ENCODE measurements at places on chromosomes 4 and X.

- peak; percentile 20 for DNase-seq
Measured at GRCh38 chr4:36386691-36387090, 105.3 kb downstream of the DTHD1 start.

- DNase-seq, result no peak
Measured at GRCh38 chr4:166078955-166079354, 205.9 kb downstream of the TLL1 start.

DNA sequence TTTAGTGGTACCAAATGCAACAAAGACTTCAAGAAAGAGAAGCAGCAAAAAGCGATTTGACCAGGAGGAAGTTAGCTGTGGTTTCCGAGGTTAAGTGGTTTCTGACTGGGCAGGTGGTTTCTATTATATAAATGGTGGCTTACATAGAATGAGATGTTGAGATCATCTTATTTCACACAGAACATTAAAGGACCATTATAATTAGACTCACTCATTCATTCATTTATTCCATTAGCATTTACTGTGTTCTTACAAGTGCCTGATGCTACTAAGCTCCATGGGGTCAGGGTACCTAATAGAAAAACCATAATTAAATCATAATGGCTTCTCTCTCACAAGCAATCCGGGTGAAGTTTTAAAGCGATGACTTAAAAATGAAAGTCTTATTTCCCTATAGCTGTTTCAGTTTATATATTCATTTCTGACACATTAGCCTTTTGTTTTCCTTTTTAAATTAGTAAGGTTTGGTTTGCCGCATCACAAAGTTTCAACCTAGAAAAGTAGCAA is 10.6 kb downstream of the TSPAN6 start:
- DNase-seq, result no peak

GRCh38 chrX:11437642-11438379 is 144.6 kb downstream of the AMELX start:
- no peak for DNase-seq

DNA sequence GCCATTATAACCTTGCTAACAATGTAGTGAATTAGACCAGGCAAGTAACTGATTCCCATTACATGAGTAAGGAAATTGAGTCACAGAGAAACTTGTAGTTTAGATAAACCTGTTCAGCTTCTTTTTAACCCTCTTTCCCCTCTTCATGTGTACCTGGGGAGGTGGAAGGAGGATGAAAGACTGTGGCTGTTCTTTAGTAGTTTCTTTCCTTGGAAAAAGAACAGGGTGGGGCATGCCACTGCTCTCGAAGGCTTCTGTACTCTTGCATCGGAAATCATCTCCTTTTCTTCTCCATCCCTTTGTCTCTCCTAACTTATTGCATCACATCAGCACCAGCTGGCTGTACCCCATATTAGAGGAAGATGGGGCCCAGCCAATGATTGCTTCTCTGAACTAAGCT is 171.4 kb downstream of the PPARGC1A start:
- no peak for DNase-seq

DNA sequence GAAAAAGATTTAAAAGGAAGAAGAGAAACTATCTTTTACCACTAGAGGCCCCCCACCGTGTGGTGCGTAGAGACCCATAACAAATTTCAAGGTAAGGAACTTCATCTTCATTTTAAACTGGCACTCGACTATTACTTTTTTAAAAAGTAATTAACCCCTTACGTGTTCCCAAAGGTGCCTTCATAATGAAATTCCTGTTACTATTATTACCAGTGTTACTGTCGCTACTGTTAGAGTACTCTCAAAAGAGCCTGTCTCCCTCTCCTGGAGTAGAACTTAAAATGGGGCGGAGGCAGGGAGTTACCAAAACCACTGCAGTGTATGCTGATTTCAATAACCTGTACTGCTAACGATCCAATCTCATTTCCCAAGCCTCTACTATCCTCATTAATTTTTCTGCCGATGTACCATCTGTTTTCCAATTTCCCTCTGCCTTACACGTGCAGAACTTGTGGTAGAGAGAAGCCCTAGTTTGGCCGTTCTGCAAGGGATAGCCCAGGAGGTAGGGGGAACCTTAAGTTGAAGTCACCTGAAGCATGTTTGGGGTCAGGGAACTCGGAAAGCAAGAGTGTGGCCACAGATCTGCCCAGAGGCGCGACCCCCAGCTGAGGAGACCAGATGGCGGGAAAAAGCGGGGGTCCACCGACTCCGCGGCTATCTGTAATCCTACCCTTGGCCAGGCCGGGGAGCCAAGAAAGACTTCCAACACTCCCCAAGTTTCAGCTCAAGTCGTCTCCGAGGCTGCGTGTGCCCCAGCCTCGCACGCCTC is 720 bp upstream of the STK26 start:
- DNase-seq, result no peak

GRCh38 chr4:139986106-139986505 is 167.9 kb downstream of the MAML3 start:
- DNase-seq, result no peak

DNA sequence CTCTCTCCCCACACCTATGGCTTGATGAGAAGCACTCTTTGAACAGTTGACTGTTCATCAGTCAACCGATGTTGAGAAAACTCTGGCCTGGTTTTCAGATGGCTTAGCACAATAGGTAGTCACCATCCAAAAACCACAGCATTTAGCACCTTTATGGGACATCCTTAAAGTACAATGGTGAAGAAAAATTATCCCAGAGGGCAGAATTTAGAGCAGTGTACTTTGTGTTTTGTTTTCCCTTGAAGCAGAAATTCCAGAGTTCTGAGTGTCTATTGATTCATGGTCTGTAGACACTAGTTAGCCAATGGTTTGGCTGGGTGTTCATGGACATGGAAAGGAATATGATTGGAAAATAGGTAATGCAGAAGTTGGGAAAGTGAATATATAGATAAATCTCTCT is 487.0 kb downstream of the PDHA2 start:
- DNase-seq, result no peak

- no peak for DNase-seq
Measured at GRCh38 chr4:177266506-177266905, 43.2 kb upstream of the NEIL3 start.

DNA sequence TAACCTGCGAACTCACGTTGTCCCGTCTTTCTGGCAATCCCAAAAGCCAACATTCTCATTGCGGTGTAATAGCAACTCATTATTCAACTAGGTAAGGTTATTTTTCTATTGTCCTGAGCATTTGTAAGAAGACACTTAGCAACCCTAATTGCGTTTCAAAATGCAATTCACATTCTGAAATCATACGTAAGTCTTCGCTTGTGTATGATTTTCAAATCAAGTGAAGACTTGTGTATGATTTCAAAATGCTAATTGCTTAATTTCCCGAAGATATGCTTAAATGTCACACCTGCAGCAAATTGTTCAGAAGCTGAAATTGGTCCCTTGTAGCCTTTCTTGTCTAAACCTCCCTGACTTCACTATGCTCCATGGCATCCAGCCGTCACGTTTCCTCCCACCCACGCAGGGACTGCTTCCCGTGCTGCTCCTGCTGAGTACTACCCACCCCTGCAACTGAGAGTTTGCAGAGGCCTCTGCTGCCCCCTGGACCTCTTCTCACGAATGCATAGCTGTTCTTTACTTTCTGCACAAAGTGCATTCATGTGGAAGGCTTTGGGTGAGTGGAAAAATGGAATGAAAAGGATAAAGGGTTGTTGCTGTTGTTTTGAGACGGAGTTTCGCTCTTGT is 40.8 kb upstream of the CLDN24 start:
- DNase-seq, result no peak

DNA sequence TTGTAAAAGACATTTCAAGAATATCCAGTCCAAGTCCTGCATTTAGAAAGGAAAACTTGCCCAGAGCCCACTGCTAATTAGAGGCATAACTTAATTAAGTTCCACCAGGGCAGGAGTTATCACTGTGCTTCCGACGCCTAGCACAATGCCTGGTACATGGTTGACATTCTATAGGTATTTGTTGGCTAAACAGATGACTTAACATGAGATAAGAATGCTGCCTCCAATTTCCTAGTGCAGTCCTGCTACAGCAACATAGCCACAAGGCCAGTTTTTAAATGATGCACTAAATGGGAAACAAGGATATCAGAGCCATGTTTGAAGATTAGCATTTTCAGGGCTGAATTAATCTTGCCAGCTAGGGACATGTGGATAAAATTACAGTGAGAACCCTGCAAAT is 164.1 kb downstream of the RASL11B start:
- no peak for DNase-seq

DNA sequence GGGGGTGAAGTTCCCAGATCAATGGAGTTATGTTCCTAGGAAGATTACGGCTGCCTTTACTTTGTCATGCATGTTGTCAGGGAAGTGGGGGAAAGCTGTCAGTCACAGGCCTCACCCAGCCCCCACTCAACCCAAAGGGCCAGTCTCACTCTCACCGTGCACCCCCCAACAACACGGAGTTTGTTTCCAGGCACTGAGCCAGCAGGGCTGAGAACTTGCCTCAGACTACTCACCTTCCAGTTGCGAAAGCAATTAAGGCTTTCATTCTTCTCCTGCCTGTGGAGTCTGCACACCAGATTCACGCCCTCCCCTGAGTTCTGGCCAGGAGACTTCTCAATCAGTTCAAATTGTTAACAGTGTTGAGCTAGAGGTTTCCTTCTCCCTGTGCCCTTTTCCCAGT is 114.3 kb downstream of the SH3BGRL start:
- DNase-seq, result no peak

- DNase-seq, result no peak
Measured at GRCh38 chr4:184064877-184065276, 152.8 kb downstream of the ENPP6 start.

DNA sequence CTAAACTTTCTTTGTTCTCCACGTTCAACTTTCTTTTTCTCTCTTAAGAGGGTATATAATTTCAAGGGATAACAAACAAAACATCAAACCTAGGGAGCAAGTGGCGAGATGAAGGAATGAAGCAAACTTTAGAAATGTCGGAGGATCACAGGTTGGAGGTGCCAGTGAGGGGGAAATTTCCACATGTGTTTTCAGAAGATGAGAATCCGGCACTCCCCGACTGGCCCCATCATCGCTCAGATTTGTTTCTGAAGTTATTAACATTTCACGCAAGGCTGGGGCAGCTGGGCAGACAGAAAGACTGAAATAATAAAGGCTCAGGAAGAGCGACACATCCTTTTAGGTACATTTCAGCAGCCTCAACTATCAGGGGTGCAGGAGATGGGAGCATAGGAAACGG is 134.9 kb downstream of the SMIM20 start:
- no peak for DNase-seq

- no peak for DNase-seq
Measured at GRCh38 chrX:18039023-18039422, 177.9 kb upstream of the RAI2 start.

GRCh38 chr4:157035471-157035870 is 40.5 kb upstream of the GLRB start:
- no peak for DNase-seq
